ENCODE measurements at places on chromosomes 11 and 22. TPM values are rescaled to one million over a fixed set of nuclear protein-coding genes. Genes with fewer than 3 reads are reported as not detected.

RAB3IL1 gene
- total RNA-seq: 12.1 TPM

NXPE4 gene
- total RNA-seq: not detected

OR5D18 gene
- total RNA-seq: not detected

RAG1 gene
- 2.6 TPM for total RNA-seq

MUC6 gene
- total RNA-seq: 173 TPM

POU2F3 gene
- 6.5 TPM for total RNA-seq

LAYN gene
- total RNA-seq: 20.5 TPM

KDM4D gene
- 0.66 TPM for total RNA-seq

SEPTIN5 gene
- total RNA-seq: 20.5 TPM

MPPED2 gene
- total RNA-seq: 5.6 TPM

All from mucosa of gallbladder (tissue), 1 donor.